Germinal center (tissue), 1 donor: ENCODE measurements at places on chromosomes 3 and 15.

- DNase-seq, result no peak
These were observed 64.3 kb downstream of the OSTN start for GRCh38 chr3:191263365-191263764.

- no peak for DNase-seq
These were observed 23.2 kb downstream of the SCN11A start for GRCh38 chr3:39028546-39028945.

GRCh38 chr3:153885359-153885758, 235.8 kb upstream of the ARHGEF26 start:
- DNase-seq, result no peak

- DNase-seq, result no peak
These were observed 62.0 kb downstream of the ZNF148 start for GRCh38 chr3:125313060-125313635.

DNA sequence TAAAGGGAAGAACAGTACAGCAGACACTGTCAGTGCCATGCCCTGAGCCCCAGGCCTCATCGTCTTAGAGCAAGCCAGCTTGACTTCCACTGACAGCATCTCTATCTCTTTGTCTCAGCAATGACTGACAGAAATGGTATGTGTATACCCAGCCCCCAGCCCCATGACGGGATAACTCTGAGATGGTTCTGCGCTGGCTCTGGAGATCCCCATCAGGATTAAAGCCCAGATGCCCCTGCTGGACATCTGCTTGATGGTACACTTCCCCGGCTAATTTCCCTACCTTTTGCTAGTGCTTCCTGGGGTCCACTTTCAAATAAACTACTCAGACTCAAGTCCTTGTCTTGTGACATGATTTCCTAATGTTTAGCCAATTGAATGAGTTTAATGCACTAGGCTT, 7.6 kb downstream of the NMNAT3 start:
- DNase-seq, result no peak

- no peak for DNase-seq
These were observed 66.6 kb downstream of the KCNMB2 start for GRCh38 chr3:178602856-178603255.

GRCh38 chr3:131387796-131388489, 6.4 kb downstream of the NUDT16 start:
- DNase-seq, result no peak

GRCh38 chr3:60142009-60142408, 1092.2 kb upstream of the CFAP20DC start:
- DNase-seq, result no peak

GRCh38 chr3:108292450-108292849, 3.9 kb upstream of the HHLA2 start:
- DNase-seq, result no peak

GRCh38 chr15:27583651-27584050, 515.5 kb downstream of the OCA2 start:
- DNase-seq, result no peak

DNA sequence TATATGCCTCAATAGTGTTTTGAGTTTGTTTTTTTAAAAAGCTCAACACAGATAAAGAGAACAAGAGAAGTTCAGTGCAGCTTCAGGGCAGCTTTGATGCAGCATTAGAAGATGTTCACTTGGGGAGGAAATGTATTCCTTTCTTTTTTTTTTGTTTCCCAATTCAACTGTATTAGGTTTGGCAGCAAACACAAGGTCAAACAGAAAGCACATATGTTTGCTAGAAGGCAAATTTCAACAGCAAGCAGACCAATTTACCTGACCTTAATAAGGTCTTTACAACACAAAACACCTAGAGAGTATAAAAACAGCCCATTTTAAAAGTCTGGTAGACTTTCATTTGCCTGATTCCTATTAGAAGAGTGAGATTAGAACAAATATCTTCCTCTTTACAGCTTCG, 7.3 kb upstream of the CDAN1 start:
- DNase-seq, result no peak

DNA sequence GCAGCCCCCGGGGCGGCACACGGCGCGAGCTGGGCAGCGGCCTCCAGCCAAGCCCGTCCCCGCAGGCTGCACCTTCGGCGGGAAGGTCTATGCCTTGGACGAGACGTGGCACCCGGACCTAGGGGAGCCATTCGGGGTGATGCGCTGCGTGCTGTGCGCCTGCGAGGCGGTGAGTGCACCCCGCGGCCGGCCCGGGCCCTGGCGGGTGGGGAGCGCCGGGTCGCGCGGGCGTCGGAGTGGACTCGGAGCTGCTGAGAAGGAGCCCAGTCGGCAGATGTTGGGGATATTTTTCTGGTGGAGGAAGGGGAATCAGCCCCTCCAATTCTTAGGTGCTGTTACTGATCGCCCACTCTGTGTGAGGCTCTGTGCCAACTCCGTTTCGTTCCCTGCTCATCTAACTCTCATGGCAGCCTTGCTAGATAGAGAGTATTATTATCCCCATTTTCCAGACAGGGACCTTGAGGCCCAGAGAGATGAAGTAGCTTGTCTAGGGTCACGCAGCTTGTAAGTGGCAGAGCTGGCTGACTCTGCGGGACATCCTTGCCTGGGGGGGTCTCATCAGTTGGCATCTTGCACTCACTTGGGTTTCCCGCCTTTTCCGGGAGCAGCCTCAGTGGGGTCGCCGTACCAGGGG, 890 bp downstream of the CHRD start:
- no peak for DNase-seq

GRCh38 chr15:83943849-83944404, 290.0 kb downstream of the ADAMTSL3 start:
- DNase-seq, result no peak

- DNase-seq, result no peak
These were observed 90.8 kb upstream of the CMC1 start for GRCh38 chr3:28150465-28151206.

DNA sequence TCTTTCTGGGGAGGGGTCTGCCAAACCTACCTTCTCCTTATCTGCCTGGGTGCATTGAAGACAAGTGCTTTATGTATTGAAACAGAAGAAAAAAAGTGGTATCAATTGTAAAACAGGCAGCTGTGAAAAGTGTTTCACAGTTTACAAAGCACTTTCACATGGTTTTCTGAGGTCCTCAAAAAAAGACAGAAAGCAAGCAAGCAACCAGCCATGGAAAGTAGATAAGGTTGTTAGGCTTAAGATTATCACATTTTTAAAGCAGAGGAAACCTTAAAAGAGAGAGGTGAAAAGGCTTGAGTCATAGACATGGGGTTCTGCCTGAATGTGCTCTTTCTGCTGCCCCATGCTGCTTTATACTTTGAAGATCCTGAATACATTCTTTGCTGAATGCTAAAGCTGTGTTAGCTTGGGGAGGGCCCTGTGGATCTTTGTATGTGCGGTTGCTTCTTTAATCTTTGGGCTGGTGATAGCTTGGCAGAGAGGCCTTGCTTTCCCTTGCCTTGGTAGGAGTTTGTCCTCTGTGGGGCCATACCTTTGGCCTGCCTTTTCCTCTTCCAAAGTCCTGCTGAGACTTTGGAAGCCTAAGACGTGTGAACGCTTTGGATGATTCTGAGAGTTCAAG, 2.6 kb downstream of the SMAD3 start:
- no peak for DNase-seq

- DNase-seq, result no peak
These were observed 32.4 kb downstream of the LRRC28 start for GRCh38 chr15:99283717-99284116.

GRCh38 chr15:92883163-92883875, 16.8 kb upstream of the CHD2 start:
- DNase-seq, result peak; percentile 46

DNA sequence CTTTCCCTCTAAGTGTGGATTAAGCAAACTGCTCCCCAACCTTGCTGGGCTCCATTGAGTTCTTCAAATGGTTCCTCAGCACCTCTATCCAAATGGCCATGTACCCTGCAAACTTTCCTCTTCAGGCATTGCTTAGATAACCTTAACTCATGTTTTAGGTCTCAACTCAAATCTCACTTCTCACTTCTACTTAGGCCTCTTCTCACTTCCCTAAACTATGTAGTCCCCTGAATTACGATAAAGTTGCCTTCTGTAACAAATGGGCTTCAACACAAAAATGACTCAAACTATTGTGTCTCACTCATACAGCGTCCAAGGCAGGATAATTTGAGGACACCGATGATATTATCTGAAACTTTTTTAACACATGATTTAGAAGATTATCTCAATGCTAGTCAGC, 62.4 kb upstream of the STAC start:
- no peak for DNase-seq

DNA sequence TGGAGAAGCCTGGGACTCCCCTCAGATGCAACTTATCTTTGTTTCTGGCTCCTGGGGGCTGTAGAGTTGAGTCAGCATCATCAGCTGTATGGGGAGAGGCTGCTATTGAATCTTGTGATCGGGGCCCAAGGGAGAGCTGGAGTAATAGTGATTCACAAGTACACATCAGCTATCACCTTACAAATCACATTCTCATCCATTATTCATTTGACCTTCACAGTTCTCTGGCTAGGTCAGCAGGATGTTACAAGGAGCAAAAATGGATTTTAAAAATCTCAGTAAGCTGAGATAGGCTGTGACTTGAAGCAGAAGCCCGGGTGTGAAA, 175.0 kb downstream of the OPA1 start:
- DNase-seq, result no peak

DNA sequence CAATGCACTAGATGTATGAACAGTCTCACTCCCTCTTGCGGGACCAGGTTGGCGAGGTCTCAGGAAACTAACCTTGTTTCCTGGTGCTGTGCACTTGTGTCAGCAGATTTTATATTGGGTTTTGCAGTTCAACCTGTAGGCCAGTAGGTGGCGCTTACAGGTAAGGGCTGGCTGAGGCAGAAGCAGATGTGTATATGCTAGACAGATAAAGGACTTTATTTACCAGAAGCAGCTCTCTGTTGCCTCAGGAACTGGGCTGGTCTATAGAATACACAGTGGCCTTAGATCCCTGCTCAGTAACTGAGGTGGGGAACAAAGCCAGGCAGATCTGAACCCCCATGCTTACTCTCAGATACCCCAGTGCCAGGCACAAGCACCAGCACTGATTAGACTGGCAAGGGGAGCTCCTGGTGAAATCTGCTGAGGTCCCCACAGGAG, 296.8 kb downstream of the DOCK3 start:
- DNase-seq, result peak; percentile 65

- DNase-seq, result no peak
These were observed 147.6 kb downstream of the KLF13 start for GRCh38 chr15:31474059-31474868.

DNA sequence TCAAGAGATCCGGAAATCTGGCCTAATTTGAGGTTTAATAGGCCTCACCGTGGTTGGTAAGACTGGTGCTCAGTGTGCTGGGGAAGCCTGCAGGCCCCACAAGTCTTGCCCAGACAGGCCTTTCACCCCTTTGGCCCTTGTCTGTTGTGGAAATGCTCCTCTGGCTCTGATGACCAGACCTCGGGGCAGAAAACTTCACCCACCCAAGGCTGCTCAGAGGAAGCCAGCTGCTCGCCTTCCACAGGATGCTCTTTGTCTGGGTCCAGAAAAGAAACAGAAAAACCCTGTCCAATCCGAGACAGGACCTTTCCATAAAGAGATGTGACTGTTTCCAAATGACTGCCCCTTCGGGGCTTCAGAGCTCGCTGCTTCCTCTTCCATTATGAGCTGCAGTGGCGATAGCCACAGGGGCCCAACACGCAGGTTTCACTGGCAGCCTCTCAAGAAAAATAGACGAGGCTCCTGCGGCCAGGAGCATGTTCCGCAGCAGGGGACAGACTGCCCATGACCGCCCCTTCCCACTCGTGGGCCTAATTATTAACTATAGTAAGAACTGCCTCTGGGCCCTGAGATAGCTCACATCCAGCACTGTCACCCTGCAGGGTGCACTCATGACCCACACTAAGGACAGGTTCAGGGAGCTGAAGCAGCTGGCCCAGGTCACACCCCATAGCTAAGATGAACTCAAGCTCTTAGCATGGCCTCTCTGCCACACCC, 6.8 kb upstream of the SNX22 start:
- peak; percentile 47 for DNase-seq

- DNase-seq, result no peak
These were observed 8.9 kb downstream of the ARMC8 start for GRCh38 chr3:138196023-138196422.

DNA sequence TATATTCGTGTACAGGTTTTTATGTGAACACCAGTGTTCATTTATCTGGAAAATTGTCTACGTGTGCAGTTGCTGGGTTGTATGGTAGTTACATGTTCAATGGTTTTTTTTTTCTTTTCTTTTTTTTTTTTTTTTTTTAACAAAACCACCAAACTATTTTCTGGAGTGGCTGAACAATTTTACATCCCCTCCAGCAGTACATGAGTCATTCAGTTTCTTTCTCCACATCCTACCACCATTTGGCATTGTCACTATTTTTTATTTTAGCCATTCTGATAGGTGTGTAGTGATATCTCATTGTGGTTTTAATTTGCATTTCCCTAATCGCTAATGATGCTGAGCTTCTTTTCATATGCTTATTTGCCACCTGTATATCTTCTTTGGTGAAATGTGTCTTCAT, 256.3 kb upstream of the EOMES start:
- no peak for DNase-seq

DNA sequence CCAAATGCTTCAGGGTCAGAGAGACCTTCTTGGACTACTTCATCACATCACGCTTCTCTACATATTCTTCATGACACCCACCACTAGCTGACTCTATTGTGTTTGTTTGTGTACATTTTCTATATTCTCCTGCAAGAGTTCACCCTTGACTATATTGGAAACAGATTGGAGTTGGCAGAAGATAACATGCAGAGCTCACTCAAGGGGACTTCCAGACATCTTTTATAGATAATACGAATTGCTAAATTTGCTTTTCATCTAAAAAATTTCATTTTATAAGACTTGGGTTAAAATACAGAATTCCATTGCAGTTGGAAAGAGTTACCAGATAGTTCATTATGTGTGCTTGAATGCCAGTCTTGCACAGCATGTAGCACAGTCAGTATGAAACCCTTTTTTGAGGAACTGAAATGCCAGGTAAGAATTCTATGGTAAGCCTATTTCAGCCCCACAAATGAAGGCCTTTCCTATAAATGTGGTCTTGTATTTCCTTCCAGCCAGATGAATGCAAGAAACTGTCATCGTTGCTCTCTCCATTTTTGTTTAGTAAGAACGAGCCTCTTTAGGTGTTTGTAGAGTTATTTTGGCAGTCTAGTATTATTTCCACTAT, 177.6 kb downstream of the GHSR start:
- no peak for DNase-seq

- DNase-seq, result no peak
These were observed 21.8 kb downstream of the UMPS start for GRCh38 chr3:124752051-124752450.

GRCh38 chr3:105375750-105376511, 9.2 kb downstream of the ALCAM start:
- DNase-seq, result no peak

DNA sequence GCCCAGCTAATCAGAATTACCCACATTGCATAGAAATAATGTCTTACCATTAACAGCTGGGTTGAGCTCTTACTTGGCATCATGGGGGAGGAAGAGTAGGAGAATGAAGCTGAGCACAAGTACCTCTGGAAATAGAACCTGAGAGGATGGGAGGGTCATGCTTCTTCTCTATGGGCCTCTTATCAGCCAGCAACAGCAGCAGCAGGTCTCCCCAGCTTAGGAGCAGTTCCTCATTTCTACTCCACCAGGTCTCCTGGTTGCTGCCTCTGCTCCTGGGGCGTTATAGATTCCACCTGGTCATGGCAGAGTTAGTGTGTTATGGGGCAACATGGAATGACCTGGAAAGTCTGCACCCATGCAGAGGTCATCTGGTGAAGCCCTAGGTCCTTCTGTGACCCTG, 3.4 kb downstream of the FSD2 start:
- DNase-seq, result no peak
